NCI-H524 (cell line): ENCODE measurements at places on chromosomes 1 and 21.

DNA sequence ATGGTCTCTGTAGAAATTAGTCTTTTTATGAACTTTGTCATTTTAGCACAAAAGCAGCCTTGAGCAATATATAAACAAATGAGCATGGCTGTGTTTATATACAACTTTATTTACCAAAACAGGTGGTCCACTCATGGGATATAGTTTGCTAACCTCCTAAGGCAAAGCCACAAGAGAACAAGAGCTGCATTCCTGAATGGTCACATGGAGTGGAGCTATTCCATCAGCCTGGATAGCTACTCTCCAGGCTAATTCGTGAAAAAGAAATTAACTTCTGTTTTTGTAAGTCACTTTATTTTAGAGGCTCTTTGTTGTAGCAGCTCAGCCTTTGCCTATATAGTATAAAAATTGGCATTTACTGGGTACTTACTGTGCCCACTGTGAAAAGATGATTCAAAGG is 163.3 kb upstream of the FAM78B start:
- DNase-seq = peak; percentile 60

DNA sequence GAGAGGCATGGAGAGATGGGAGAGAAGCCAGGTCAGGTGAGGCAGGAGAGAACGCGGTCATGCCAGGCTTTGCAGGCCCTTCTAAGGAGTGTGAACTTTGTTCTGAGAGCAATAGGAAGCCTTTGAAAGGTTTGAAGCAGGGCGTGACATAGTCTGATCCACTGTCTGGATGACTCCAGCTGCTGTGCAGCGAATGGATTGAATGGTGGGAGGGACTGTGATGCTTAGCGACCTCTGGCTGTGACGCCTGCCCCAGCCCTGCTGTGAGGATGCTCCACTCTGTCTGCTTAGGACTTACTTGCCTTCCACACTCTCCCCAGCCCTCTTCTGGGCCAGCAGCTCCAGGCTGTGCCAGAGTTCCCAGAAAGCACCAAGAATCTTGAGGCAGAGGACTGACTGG is 41.8 kb upstream of the POU3F1 start:
- peak; percentile 63 for DNase-seq

DNA sequence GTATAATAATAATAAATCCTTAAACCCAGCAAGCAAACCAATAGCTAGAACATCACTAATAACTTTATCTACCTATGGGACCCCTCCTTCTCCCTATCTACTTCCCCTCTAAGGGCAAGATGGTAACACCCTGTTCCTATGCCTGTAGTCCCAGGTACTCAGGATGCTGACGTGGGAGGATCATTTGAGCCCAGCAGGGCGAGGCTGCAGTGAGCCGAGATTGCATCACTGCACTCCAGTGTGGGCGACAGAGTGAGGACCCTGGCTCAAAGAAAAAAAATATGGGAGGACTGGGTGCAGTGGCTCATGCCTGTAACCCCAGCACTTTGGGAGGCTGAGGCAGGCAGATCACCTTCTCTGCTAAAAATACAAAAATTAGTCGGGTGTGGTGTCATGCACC is 143.1 kb upstream of the SLC45A1 start:
- DNase-seq = no peak

GRCh38 chr1:155859881-155860871 is 809 bp downstream of the SYT11 start:
- DNase-seq = peak; percentile 68

DNA sequence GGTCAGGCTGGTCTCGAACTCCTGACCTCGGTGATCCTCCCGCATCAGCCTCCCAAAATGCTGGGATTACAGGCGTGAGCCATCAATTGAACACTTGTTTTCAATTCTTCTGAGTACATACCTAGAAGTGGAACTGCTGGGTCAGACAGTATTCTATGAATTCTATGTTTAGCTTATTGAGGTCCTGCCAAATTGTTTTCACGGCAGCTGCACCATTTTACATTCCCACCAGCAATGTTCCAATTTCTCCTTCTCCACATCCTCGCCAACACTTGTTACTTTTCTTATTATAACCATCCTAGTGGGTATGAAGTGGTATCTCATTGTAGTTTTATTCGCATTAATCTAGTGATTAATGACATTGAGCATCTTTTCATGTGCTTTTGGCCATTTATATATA is 49.9 kb downstream of the PTP4A2 start:
- DNase-seq = no peak

GRCh38 chr1:86155807-86156565 is 586 bp downstream of the COL24A1 start:
- peak; percentile 11 for DNase-seq

DNA sequence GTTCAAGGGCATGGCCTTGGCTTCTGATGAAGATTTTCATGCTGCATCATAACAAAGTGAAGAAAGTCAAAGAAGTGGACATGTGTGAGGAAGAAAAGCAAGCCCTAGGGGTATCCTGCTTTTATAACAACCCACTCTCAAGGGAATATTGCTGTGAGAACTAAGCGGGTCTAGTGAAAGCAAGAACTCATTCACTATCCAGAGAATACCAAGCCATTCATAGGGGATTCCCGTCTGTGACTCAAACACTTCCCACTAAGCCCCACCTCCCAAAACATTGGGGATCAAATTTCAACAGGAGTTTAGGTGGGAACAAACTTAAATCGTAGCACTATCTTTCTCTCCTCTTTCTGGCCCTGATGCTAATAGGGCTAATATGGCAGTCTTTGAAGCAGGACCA is 98.5 kb upstream of the CTTNBP2NL start:
- no peak for DNase-seq

DNA sequence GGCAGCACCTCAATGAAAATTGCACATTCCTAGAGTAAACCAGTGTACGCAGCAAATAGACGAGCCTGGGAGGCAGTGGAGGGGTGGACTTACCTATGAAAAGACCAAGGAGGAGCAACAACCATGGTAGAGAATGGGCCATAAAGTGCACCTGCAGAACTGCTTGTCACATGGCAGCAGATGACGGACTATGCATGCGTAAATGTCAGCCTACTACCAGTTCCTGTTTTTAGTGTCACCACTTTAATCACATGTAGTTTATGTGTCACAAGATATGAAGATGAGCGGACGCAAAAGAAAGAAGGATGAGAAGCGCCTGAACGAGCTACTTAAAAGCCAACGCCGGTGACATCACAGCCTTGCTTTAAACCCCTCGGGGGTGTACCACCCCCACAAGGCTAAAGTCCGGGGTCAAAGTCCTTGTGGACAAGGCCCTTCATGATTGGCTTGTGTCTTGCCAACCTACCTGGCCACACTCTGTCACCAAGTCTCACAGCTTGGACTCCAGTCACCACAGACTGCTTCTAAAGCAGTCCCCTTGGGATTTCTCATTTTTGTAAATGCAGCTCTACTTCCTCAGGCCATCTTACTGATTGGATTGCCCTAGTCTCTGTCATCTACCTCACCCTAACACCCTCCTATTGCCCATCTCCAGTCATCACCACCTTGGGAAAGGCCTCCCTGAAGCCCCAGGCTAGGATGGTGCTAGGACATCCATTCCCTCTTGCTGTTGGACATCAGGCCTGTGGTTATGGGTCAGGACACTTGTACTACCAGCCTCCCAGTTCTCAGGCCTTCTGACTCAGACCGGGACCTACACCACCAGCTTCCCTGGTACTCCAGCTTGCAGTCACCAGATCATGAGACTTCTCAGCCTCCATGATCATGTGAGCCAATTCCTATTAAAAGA is 6.0 kb upstream of the LY9 start:
- DNase-seq = no peak

- DNase-seq = no peak
Measured at GRCh38 chr1:225695578-225696337, 42.8 kb upstream of the ENAH start.

DNA sequence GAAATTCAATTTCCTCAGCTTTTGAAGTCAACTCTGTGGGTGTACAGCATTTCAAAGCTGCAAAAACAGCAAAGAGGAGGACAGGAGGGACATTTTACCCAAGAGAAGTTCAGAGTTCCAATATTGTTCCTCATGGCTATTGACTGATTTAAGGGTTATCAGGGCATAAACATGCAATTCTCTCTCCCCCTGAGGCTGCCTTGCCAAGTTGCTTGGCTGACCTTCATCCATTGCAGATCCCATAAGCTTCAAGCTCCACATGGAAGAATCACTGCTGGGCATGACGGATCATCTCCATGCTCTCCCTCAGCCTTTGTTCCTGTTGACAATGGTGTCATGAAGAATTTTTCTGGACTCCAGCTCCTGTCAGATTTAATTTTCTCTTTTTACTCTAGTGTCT is 115.2 kb upstream of the SERBP1 start:
- DNase-seq = no peak

GRCh38 chr1:112272101-112272772 is 123.8 kb upstream of the CTTNBP2NL start:
- no peak for DNase-seq

- no peak for DNase-seq
Measured at GRCh38 chr1:231053493-231054162, 13.6 kb upstream of the FAM89A start.

DNA sequence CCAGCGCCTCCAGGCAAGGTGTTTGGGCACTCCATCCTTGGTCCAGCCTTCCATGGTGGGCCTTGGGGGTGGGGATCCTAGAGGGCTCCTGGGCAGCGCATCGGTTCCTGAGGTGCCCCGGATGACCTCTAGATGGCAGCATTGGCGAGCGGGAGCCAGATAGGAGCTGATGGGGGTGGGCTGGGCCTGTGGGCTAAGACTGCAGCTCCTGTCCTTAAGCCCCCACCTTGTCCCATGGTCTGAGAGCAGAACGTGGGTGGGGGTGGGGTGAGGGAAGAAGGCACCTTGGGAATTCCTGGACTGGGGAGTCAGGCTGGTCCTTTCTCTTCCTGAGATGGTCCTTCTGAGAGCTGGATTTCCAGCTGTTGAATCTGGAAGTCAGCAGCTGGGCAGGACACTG is 93.4 kb upstream of the CSF3R start:
- DNase-seq = peak; percentile 66

- DNase-seq = no peak
Measured at GRCh38 chr1:151523326-151523725, 12.1 kb downstream of the CGN start.

DNA sequence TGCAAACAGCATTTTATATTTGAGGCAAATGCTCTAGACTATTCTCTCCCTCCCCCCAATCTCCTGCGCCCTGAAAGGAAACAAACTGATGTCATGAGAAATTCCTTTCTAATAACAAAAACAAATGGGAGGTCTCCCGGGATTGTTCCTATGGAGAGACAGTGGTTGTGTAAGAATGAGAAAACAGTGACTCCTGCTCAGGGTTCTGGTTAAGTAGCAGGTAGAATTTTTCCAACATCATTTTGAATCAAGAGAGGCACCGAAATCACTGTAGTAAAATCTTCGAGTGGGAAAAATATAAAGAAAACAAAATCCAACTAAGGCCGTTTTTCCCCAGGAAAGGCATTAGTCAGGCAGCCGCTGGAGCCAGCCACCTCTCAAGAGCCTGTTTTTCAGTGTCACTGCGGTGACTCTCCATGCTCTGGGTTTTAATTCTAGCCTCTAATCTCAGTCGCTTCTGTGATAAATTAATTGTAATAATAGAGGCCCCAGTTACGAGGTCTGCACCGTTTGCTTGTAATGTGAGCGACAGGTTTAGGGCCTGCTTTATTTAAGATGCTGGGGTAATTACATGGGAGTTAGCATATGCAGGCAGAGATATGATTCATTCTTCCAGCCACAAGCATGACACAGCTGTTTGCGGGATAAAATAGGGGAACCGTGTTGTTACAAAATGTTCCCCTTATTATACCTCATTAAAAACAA is 80.3 kb downstream of the RNF220 start:
- DNase-seq = no peak

GRCh38 chr21:19031953-19032352 is 628.4 kb upstream of the TMPRSS15 start:
- DNase-seq = peak; percentile 99

- DNase-seq = no peak
Measured at GRCh38 chr1:85278853-85279314, 2.5 kb upstream of the BCL10 start.

GRCh38 chr1:7407544-7407895 is 363.6 kb upstream of the VAMP3 start:
- no peak for DNase-seq

GRCh38 chr1:24364975-24365678 is 46.0 kb downstream of the GRHL3 start:
- DNase-seq = peak; percentile 73

DNA sequence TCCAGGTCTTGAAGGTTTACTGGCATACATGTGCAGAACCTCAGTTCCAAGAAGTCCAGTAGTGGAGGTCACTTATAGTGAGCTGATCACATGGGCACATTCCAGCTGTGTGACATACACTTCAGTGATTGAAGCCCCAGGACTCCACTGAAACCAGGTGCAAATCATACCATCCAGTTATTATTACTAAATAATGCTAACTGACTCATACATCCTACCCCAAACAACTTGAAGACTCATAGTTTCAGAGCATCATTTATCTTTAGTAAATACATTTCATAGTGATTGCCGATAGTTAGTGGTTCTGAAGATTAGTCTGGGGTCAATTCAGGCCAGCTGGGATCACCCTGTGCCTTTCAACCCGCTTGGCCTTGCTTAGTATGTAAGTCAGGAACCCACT is 137.9 kb upstream of the UBE2U start:
- no peak for DNase-seq

- no peak for DNase-seq
Measured at GRCh38 chr1:168752171-168752832, 23.3 kb upstream of the DPT start.

DNA sequence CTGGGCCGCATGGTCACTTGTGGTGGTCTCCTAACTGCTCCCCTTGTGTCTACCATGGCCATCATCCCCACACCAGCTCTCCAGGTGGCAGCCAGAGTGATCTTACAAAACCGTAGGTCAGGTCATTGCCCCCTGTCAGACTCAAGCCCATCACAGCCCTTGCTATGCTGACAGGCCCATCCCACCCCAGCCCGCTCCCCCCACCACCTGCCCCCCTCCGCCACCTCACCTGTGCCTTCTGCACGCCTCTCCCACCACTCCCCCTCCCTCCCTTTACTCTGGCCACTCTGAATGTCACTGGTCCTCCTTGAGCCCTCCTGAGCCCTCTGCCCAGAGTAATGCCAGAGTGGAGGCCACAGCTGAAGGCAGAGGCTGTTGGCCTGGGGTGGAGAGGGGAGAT is 28.5 kb downstream of the TEX35 start:
- no peak for DNase-seq

- DNase-seq = no peak
Measured at GRCh38 chr1:90027281-90027680, 32.4 kb downstream of the ZNF326 start.

DNA sequence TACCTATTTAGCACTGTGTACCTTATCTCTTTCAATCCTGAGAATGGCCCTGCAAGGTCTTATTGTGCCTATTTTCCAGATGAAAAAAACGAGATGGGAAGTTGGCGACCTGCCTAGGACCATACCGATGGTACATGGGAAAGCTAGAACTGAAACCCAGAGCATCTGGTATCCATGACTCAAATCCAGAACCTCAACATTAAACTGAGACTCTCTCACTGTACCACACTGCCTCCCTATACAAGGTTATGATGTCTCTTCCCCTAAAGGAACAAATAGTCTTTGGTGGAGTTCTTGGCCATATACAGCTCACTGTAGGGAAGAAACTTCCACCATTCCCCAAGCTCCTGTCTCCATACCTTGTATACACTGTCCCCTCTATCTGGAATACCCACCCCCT is 110.7 kb downstream of the TNR start:
- no peak for DNase-seq
